ENCODE measurements at places on chromosomes 7 and 10.

- DNase-seq = no peak
Measured at GRCh38 chr10:77163670-77164348, 473.8 kb downstream of the KCNMA1 start.

GRCh38 chr7:1669954-1670893, at the start of gene ELFN1:
TSS of gene ELFN1 (plus strand) at chr7:1670277. CDS start at chr7:1744597, 74,320 bp downstream.
- DNase-seq = no peak

DNA sequence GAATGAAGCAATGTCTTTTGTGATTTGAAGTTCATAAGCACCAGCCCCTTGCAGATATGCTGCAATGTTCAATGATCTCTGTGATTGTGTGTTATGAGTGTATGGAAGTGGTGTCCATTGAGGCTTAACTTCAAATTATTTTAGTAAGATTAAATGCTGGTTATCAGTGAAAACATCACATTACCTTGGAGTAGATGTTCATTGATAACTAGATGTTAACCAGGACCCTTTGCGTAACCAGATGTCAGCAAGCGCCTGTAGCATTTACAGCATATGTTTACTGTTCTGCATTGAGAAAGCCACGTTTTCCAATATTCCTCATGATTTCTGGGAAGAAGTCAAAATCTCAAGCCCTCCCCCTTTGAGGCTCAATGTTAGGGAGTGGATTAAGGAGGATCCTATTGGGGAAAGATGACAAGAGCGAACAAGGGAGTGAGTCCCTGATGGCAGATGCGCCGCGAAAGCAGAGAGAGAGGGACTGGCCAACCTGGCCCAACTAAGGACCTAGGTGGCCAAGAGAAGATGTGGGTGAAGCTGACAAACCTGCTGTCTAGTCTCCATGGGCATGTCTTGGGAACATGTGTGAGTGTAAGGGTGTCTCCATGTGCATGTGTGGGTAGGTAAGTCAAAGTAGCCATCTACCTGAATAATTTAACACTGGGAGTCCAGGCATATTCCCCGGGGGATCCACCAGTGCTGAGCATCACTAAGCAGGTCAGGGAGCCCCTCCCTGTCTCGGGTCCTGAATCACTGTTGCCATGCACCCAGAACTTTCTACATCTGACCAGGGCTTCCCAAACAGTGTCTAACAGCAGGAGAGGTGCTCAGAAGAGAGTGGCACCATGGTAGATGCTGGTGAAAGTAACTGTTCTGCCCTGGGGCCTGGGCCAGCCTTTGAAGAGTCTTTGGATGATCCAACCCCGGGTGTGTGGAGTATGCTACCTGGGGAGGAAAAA, 141.6 kb upstream of the GDF10 start:
- no peak for DNase-seq

DNA sequence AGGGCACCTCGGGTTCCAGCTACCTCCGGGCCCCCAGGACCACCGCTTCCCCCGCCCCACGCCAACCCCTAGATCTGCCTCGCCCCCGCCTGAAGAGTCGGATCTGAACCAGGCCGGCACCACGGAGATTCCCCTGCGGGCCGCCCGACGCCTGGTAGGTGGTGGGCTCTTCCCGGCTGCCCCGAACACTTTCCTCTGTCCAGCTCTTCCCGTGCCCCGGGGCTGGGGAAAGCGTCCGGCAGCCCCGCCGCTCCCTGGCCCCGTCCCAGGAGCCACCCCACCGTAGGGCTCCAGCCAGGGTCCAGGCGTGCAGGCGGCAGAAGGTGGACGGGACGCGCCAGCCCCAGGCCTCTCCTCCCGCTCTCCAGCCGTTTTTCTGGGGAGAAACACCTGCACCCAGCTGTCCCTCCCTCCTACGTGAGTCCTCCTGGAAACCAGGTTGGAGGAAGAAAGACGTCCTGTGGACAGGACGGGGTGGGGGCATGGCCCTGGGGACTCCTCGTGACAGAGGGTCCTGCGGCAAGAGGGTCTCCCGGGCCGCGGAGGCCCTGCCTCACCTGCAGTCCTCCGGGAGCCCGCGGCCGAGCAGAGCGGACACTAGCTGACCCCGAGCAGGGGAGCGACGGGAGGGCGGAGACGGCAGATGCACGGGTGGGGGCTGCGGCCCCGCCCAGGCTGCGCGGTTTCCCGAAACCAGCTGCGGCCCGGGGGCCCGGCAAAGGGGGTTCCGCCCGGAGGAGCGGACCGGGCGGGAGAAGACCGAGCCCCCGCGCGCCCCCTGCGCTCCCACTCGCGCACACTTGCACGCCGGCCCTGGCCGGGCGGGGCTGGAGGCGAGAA, at the start of gene TMEM176B:
TSS of gene TMEM176B (minus strand) at position 624 of the 840 bp plus-strand sequence. CDS start 3,795 bp downstream, outside the sequence.
- no peak for DNase-seq

DNA sequence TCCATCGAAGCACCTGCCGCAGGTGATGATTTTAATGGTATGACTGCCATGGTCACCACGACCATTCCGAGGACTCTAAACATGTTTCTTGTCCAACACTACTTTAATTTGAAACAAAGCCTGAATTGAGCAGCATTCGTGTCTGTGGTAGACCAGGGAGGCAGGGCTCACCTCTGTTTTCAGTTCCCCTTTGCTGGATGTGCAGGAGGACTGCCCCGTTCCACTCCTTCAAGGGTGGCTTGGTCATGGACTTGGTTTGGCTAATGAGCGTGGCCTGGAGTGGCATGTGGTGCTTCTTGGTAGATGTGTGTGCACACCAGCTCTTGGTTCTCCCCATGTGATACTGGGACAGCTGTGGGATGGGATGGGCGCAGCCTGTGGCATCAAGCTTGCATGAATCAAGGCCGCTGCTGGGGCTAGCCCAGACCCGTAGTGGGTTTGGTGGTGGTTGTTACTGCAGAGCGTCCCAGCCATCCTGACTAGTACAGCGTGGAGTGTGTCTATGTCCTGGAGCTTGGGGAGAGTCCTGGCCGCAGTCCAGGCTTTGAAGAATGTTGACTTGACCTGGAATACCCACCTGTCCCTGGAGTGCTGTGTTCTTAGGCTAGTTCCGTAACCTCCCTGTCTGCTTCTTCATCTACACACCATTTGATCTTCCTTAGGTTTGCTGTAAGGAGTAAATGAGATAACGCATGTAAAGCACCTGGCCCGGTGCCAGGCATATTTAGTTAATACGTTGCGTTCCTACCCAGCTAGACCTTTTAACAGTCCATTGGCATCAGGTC, 34.8 kb downstream of the MGMT start:
- no peak for DNase-seq

GRCh38 chr10:11146402-11147171, 128.9 kb downstream of the CELF2 start:
- DNase-seq = no peak

- no peak for DNase-seq
Measured at GRCh38 chr7:136868496-136869000, at the start of gene CHRM2. TSS of gene CHRM2 (plus strand) at chr7:136868652. CDS start at chr7:137014866, 146,214 bp downstream.

DNA sequence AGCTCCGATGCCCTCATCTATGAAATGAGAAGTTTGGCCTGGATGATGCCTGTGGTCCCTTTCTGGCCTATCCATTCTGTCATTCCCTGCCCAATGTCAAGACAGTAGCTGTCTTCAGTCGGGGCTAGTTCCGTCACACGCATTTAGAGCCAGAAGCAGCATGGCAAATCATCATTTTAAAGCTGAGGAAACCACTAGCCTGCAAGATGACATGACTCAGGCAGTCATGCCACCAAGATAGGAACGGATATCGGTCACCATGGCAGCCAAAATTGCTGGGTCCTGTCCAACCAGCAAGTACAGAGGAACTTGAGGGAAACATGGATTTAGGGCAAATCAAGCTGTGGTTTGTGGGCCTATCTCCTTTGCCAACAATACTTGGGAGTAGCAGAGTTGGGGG, 64.5 kb upstream of the MRLN start:
- DNase-seq = no peak

DNA sequence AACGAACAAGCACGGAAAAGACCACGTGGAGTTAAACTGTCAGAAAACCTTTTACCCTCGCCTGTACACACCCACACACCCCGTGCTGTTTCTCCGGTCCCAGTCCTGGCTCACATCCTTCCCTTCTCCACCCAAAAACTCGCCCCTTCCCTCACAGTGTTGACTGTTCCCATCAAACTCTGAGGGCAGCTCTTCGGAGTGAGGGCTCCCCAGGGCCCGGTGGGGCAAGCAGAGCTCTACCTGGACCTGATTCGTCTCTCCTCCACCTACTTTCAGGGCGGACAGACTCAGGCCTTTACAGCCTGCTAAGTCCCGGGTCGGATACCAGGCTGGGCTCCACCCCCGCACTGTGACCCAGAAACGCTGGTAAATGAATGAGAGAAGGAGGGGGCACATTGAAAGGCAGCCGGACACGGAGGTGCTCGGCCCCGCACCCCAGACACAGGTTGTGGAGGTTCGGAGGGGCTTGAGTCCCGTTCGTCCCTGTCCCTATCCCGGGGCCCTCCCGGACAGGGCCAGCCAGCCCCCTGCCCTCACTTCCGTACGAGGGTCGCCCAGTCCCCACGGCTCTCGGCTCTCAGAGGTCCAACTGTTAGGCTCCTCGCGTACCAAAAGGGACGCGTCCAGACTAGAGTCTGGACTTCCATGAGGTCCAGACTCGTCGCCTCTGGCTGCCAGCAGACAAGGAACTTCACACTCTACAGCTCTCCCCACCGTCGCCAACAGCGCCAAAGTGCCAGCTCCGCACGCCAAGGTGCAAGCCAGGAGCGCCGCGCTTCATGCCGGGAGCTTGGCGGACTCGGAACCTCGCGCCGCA, 31.7 kb upstream of the ASL start:
- DNase-seq = no peak

GRCh38 chr7:33193308-33193864, 64.0 kb downstream of the BBS9 start:
- DNase-seq = no peak
